Fibroblast of skin of right biceps (primary cell): ENCODE measurements at places on chromosomes 5 and 9.
A peak's percentile ranks its signal among the peaks of the same experiment; 100 is the strongest.

GRCh38 chr5:165714598-165714997 lies 2209.2 kb downstream of the MAT2B start:
- peak; percentile 34 for DNase-seq

GRCh38 chr9:133521122-133522072 lies 3.4 kb downstream of the MYMK start:
- no peak for DNase-seq

GRCh38 chr5:168348084-168348414 lies 56.6 kb downstream of the WWC1 start:
- DNase-seq, result no peak

DNA sequence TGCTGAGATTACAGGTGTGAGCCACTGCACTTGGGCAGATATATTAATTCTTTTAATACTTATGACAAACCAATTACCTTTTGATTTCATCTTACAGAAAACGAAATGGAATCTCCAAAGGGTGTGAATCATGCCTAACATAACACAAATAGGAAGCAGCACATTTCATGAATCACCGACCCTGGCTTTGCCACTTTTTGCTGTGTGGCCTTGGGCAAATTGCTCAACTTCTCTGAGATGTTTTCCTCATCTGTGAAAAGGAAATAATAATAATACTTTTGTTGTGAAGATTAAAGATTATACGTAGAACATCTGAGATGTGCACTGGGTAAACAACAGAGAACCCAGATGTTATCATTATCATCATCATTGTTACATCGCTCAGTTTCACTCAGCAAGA lies 50.7 kb upstream of the FREM1 start:
- no peak for DNase-seq

- no peak for DNase-seq
Observed at GRCh38 chr9:84075004-84075403, 94.4 kb downstream of the RMI1 start.

- no peak for DNase-seq
Observed at GRCh38 chr5:175163586-175164275, 280.3 kb downstream of the DRD1 start.

- peak; percentile 82 for DNase-seq
Observed at GRCh38 chr9:81082221-81082620, 607.1 kb downstream of the TLE1 start.

- DNase-seq, result peak; percentile 38
Observed at GRCh38 chr5:107781451-107781850, 110.7 kb upstream of the EFNA5 start.

- no peak for DNase-seq
Observed at GRCh38 chr9:122220673-122221182, 8.0 kb downstream of the LHX6 start.

GRCh38 chr9:78856144-78856543 lies 559.2 kb downstream of the PSAT1 start:
- peak; percentile 17 for DNase-seq

DNA sequence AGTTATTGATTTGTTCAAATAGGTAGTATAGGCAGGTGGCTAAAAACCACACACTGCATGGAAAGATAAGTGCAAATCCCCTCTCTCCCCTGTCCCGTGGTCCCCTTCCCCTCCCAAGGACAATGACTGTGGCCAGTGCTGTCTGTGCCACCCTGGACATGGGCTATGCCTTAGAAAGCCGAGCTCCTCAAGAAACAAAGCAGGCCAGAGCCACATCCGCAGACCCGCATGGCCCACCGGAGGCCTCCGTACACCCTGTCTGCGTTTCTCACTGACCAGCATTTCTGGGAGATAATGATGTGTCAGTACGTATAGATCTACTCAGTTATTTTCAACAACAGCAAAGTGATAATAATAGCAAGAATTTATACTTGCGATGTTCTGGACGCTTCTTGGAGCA lies 16.3 kb downstream of the TSPAN17 start:
- DNase-seq, result no peak

DNA sequence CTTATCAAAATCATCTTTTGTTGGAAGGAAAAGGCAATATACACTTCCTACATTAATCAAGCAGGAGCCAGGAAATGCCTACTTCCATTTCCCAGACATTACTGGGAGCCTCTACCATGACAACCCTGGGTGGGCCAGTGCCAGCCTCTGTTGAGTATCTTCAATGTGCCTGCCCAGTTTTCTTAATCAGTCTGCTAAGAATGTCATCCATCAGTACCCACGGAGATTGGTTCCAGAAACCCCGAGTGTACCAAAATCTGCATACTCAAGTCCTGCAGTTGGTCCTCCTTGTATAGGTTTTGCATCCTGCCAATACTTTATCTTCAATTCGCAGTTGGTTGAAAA lies 82.4 kb downstream of the MARCHF3 start:
- DNase-seq, result no peak

GRCh38 chr5:15243301-15244020 lies 256.5 kb upstream of the FBXL7 start:
- no peak for DNase-seq

- DNase-seq, result peak; percentile 10
Observed at GRCh38 chr5:124279146-124279876, 467.1 kb downstream of the ZNF608 start.

DNA sequence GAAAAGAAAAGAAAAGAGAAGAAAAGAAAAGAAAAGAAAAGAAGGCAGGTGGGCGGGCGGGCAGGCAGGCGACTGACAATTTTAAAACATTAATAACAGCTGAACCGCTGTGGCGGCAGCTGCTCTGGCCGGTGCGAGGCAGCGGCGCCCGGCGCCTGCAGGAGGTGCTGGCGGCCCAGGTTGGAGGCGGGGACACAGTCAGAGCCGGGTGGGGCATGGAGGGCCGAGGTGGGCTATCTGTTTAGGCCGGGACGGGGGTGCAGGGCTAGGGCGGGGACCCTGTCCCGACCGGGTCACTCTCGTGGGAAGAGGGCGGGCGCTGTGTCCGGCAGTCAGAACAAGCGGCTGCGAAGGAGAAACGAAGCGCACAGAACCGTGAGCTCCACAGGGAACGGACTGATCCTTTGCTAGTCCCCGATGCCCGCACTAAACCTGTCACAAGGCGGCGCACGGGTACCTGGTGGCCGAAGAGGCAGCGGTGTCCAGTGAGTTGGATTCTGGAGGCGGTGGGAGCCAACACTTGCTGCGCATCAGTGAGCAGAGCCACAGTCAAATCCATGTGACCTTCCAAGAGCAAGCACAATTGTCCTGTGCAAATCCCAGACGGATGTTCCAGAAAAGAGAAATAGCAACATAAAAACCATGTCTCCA lies 13.6 kb upstream of the ALDOB start:
- DNase-seq, result peak; percentile 59

DNA sequence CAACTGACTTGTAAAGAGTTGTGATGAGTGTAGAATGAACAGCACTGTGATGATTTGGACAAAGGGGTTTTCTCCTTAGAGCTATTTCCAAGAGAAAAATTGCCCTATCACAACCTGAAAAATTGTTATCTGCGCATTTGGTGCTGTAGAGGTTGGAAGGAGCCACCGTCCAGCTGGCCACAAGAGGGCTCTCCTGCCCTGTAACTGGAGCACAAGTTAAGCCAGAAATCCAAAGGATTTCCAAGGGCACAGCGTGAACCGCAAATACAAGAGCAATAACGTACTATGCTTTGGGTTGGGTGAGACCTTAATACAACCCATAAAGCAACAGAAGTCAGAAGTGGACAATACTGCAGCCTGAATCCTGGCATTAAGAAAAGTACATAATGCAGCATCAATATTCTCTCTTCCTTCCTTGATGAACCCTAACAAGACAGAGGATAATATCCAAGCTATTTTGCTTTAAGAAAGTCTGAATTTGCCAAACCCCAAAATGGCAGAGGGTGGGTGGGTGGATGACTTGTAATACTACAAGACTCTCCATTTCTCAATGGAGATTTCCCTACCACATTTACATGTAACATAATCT lies 56.8 kb upstream of the SMIM32 start:
- DNase-seq, result peak; percentile 58

DNA sequence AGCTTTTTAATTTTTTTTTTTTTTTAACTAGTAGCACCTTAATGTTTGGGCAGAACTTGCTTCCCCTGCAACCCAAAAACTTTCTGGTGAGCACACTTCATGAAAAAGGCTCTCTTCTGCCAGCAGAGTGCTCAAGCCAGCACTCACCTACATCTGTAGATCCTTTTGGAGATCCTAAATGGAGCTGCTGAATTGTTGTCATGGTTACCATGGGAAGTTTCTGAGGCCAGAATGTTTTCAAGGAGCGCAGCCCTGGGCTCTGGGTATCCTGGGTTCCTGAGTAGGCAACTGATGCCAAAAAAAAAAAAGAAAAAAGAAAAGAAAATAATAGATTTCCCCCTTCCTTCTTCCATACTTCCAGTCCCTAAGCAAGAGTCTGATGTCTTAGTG lies 3.1 kb upstream of the CPEB4 start:
- no peak for DNase-seq

- DNase-seq, result no peak
Observed at GRCh38 chr9:132334364-132334763, 20.4 kb downstream of the SETX start.

DNA sequence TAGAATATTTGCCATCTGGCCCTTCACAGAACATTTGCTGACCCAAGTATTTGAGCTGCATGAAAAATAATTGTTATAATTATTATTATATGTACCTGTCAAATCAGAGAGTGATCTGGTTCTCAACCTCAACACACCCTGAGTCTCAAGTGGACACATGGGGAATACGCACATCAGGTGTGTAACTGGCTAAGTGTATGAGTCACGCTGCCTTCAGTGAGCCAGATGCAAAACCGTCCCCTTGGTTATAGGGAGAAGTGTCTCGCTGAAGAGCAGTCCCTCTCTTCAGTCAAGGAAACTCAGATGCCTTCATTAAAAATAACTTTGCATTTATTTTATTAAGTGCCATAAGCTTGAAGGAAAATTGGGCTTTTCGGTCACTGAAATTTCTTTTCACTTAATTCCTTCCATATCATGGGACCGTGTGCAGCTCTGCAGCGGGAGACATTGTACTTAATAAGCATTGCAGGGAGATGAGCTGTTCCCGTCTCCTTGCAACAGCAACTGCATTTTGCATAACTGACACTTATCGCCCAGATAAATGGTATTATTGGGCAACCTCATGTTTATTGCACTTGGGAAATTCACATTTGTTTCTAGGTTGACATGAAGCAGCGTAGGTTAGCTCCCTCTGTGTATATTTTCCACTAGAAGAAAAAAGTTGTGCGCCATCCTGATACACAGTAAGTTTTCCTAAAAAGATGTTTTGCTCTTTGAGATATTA lies 512.3 kb upstream of the DAP start:
- peak; percentile 1 for DNase-seq

DNA sequence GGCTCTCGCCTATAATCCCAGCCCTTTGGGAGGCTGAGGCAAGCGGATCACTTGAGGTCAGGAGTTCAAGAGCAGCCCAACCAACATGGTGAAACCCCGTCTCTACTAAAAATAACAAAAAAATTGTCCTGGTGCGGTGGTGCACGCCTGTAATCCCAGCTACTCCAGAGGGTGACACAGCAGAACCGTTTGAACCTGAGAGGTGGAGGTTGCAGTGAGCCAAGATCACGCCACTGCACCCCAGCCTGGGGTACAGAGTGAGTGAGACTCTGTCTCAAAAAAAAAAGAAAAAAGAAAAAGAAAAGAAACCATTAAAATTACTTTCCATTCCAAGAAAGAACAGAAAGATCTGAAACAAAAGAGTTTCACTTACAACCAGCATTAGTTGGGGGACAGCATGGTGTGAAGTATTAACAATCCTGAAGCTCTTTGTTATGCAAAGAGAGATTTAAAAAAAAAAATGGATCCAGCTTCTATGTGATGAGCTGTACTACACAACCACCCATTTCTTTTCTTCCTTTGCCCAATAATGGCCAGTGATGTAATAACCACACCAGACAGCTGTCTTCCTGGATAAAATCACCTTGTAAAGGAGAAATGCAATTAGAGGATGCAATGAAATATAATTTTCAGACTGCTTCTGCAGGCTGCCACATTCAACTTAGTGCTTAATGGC lies 76.9 kb downstream of the MED27 start:
- DNase-seq, result no peak

DNA sequence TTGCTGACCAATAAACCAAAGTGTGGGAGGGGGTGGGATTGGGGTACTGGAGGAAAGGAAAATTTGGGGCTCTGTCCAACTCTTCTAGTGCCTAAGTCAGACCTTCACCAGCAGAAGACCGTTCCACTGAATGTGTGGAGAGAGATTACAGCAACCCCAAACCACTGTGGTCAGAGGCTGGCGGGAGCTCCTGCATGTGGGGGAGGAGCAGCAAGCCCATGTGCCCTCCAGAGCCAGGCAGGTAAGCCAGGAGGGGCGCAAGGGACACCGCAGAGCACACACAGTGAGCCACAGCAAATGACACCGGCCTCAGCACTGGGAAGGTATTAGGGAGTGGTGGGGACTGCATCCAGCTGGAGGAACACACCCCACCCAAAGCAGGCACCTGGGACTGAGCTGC lies 62.9 kb downstream of the SMIM23 start:
- no peak for DNase-seq

- no peak for DNase-seq
Observed at GRCh38 chr9:74554751-74555419, 57.8 kb downstream of the RORB start.

DNA sequence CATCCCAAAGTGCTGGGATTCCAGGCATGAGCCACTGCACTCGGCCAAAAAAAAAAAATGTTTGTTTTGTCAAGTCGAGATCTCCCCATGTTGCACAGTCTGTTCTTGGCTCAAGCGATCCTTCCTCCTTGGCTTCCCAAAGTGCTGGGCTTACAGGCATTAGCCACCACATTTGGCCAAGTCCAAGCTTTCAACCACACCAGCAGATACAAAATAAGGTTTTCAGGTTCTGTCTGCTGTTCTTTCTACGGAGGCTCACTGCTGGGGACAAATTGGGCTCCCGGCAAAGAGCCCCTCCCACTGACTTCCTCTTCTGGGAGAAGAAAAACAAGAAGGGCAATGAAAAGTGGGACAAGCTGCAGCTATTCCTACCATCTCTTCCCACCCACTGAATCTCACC lies 37.6 kb upstream of the GGTA1 start:
- no peak for DNase-seq

DNA sequence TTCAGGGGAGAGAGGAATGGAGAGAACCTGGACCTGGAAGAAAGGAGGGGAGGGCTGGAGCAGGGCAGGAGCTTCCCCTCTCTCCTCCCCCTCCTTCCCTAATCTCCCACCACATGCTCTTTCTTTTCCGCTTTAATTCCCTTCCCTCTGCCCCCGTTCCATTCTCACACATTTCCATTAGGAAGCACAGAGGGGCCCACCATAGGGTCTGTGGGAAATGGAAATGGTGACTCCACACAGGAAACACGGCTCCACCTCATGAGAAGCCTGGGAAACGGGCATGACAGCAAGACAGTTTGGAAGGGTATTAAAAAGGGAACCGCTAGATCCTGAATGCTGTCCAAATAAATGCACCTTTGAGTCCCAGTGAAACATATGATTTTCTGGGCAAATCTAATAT lies 64.9 kb upstream of the ENTREP1 start:
- DNase-seq, result no peak

- DNase-seq, result no peak
Observed at GRCh38 chr5:142167458-142167857, 58.9 kb downstream of the NDFIP1 start.

DNA sequence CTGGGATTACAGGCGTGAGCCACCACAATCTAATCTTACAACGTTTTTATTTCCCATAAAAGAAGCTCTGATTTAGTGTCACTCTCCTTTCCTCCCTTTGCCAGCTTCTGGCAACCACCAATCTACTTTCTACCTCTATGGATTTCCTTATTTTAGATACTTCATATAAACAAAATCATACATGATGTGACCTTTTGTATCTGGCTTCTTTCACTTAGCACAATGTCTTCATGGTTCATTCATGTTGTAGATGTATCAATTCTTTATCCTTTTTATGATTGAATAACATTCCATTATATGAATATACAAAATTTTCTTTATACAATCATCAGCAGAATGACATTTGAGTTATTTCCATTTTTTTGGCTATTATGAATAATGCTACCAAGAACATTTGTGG lies 9.7 kb upstream of the TRIO start:
- no peak for DNase-seq
